ENCODE measurements at places on chromosomes 13 and 19.

DNA sequence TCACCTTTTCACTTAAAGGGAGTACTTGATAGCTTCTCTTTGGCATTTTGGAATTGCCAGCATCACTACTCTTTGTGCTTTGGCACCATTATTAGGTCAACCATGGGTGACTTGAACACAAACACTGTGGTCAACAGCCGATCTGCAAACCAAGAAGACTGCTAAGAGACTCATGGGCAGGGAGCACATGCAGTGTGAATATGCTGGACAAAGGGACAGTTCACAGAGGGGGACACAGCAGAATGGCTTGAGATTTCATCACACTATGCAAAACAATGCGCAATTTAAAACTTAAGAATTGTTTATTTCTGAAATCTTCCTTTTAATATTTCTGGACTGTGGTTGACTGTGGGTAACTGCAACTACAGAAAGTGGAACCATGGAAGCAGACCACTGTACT is 64.4 kb downstream of the LMO7 start:
- no peak for ATAC-seq

GRCh38 chr13:93529961-93530360 is 303.4 kb downstream of the GPC6 start:
- no peak for ATAC-seq

DNA sequence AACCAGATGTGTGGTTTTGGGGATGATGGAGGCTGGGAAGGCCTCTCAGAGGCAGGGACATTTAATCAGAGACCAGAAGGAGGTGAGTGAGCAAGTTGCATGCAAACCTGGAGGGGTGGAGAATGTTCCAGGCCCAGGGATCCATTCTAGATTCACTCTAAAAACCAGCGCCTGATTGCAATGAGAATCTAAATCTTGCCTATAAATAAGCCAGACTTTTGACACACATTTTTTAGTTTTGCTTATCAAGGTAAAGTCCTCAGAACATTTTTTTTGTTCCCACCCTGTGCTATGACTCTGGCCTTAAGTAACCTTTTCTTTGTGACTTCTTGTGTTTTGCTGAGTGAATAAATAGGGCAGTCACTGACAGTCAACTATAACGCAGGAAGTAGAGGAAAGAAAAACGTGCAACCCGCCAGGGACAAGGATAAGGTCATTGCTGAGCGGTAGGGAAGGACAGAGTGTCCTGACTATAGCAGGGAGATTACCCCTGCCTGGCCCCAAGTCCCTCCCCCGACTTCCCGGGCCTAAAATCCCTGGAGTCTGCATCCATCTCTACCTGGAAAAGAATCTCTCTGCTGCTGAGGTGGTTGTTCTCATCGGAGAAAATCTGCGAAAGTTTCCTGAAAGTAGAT is 14.4 kb downstream of the RGL3 start:
- no peak for ATAC-seq

- ATAC-seq, result no peak
These were observed 18.3 kb downstream of the CCDC97 start for GRCh38 chr19:41328157-41328841.

DNA sequence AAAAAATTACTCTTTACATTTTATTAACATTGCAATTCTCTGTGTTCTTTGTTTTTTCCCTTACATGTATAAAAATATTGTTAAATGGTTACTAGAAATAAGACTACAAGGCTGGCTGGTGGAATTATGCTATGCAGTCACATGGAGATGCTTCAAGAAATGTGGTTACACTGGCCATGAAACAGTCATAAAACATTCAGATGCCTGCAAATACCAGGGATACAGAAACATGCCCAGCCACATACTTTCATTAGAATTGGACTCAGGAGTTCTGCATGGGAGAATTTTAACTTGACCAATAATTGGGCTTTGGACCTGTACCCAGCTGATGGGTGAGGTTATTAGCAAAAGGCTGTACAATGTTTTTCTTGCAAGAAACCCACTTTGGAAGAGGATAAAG is 1407.7 kb upstream of the SLC10A2 start:
- ATAC-seq, result no peak

- ATAC-seq, result no peak
These were observed 142.5 kb upstream of the ZNF536 start for GRCh38 chr19:30229525-30230174.

DNA sequence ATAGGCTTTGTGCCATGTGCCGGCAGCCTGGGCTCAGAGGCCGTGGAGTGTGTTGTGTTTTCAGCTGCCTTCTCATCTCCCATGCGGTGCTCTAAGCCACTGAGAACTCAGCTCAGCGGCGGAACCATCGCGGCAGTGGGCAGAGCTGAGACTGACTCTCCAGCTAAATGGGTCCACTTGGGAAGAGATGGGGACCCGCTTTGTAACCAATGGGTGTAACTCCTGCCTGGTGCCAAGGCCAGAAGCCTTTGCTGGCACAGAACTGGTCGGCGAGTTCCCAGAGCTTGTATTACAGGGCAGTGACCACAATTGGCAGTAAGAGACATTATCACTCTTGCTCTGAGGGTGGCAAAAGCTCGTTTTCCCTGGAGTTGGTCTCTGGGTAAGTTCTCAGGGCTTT is 183.0 kb downstream of the STK24 start:
- ATAC-seq, result no peak

DNA sequence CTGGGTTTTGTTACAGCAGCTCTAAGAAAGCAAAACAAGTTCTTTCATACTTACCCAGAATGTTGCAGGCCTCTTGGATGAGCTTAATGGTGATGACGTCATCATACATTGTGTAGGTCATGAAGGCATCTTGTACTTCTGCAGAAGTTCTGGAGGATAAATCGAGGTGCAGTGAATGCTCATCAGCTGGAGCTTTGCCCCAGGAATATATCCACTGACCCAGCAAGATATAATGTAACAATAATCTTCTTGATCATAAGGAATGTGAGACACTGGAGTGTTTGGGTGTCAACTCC is 63.0 kb downstream of the C13orf42 start:
- ATAC-seq, result no peak

GRCh38 chr13:48156466-48156865 is 61.6 kb upstream of the MED4 start:
- ATAC-seq, result no peak

- no peak for ATAC-seq
These were observed 1.8 kb upstream of the ATP11A start for GRCh38 chr13:112687836-112688559.

DNA sequence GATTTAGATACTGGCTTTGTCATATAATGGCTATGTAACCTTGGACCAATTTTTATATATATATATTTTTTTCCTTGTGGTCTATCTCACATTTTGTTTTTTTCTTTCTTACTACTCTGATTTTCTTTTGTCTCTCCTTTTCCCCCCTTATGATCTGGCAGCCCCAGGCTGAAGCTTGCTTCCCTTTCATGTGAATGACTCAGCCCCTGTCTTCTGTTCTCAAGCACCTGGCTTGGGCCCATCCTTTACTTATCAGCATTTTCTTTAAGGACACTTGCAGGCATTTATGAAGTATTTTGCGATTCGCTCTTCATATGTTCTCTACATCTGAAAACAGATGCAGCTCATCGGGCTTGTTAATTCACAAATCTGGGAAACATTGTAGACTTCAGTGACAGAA is 163.6 kb downstream of the SPRY2 start:
- no peak for ATAC-seq

- ATAC-seq, result no peak
These were observed 74.9 kb downstream of the SIPA1L3 start for GRCh38 chr19:37981785-37982475.

DNA sequence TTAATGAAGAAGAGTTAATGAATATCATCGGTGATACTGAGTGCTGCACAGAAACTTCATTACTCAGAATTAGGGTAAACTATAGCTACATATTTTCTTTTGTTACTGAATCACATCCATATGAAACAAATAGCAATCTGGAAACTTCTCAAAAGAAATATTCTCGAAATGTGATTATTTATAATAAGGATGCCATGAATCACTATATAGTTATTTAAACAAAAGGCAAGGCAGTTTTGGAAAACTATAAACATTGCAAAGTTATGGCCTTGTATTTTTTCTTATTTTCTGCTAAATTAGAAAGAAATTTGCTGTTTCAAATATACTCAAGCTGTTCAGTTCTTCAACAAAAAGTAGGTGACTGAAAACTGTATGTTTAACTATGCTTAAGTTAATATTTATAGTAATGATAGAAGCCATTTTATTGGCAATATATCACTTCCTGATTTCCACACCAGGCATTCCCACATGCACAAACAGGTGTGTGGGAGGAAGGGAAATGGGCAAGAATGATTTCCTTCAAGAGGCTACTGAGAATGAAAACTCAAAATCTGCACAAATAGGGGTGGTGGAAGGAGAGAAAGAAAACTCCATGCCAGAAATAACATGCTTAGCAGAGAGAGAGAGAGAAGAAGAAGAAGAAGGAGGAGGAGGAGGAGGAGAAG is 74.5 kb upstream of the FRY start:
- no peak for ATAC-seq

- ATAC-seq, result no peak
These were observed 622.4 kb downstream of the DCT start for GRCh38 chr13:93857126-93857525.

GRCh38 chr13:33205804-33206221 is 79.7 kb downstream of the STARD13 start:
- peak; percentile 46 for ATAC-seq

DNA sequence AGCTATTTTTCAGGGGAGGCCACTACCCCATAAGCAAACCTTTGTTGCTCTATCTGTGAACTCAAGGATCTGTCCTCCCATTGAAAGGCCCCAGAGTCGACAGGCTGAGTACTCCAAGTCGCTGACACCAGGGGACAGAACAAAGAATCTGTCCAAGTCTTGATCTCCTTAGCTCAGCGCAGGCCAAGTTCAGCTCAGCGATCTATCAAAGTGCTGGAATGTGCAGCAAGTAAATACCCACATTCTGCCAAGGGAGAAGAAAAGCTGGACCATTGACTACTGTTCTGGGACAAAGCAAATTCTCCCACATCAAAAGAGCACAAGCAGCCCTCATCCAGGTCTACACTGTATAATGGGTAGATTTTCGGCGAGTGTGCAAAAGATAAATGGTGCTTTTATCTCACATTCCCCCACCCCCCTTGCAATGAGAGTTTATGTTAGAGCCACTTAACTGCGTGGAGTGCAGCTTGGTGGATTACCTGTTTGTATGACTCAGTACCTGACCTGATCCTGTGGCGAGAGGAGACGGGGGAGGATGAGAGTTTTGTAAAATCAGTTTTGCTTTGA is 391.7 kb upstream of the SGCG start:
- ATAC-seq, result no peak

DNA sequence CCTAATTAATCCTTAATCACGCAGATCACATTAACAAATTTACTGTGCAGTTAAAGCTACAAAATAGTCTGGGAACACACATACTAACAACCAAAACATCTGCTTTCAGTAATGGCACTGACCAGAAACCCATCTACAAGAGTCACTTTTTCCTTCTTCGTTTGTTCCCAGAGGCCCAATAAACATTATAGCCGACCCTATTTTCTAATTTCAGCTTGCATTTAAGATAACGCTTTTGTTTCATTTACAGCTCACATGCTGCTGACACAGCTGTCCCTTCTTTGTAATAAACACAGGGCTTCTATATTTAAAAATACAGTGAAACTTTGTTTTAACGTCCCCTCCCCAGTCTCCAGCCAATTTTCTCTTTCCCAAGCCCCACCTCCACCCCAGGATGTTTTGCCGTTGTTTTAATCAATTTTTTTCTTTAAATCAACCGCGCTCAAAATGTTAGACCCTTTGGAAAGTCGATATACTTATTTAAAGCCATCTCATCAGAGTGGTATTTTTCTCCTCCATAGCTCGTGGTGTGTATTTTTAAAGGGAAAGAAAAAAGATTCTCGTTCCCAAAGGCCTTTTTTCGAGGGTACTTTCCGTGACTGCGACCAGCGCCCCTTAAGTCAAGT is 1.7 kb upstream of the WBP4 start:
- ATAC-seq, result no peak

DNA sequence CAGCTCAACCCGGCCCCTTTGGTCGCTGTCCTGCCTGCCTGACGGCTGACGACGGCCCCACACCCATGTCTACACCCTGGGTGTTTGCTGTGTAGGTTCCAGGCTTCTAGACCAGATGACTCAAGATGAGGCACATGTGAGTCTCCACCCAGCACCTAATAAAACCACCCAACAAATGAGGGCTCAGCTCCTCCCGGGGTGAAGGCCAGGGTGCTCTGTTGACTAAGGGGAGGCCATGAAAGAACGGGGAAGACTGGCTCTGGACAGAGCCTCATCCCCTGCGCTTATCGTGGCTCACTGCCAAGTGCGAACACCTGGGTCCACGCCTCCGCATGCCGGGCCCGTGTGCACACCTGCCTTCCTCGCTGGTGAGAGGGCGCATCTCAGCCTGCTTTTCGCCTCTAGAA is 39.6 kb downstream of the COL4A2 start:
- ATAC-seq, result no peak

DNA sequence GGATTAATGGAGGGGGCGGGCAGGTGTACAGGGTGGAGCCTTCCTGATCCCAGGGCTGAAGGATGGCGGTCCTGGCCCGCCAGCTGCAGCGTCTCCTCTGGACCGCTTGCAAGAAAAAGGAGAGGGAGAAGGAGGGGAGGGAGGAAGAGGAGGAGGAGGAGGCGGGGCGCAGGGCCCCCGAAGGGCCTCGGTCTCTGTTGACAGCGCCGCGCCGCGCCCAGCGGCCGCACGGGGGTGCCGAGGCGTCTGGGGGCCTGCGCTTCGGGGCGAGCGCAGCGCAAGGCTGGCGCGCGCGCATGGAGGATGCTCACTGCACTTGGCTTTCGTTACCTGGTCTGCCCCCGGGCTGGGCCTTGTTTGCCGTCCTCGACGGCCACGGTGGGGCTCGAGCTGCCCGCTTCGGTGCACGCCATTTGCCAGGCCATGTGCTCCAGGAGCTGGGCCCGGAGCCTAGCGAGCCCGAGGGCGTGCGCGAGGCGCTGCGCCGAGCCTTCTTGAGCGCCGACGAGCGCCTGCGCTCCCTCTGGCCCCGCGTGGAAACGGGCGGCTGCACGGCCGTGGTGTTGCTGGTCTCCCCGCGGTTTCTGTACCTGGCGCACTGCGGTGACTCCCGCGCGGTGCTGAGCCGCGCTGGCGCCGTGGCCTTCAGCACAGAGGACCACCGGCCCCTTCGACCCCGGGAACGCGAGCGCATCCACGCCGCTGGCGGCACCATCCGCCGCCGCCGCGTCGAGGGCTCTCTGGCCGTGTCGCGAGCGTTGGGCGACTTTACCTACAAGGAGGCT is at the start of gene PPM1N:
Gene PPM1N (plus strand): TSS at position 33 of the 785 bp plus-strand sequence. CDS start 30 bp downstream, at position 63.
- ATAC-seq, result no peak

GRCh38 chr13:29568731-29569130 is 26.8 kb downstream of the SLC7A1 start:
- ATAC-seq, result no peak

DNA sequence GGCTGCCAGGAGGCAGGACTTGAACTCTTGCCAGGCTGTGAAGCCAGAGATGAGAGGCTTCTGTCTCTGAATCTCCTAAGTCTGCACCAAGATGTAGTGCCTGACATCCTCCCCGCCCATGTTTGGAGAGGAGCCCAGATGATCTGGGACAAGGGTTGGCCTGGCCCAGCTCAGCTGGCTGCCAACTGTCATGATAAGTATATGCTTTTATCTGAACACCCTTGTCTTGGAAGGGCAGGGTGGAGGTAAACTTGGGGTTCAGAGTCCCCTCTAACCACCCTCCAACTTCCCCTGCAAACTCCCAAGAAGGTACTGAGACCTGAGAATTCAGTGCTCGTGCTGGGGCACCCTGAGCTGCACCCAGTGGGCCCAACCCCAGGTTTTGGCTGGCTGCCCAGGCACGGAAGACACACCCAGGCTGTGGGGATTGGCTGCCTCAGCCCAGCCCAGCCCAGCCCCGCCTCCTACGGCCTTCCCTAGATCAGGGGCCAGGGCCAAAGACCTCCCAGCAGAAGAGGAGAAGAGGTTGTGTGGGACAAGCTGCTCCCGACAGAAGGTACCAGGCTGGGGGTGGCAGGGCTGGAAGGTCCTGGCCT is at the start of gene CYP4F12:
Gene CYP4F12 (plus strand): TSS at position 508 of the 596 bp plus-strand sequence. CDS start 443 bp downstream, outside the sequence.
- peak; percentile 73 for ATAC-seq

Measured in SK-N-SH treated with all-trans-retinoic acid at 6 μM for 48 hours (cell line).